ENCODE measurements at places on chromosomes 3 and 15. TPM values are rescaled to one million over a fixed set of nuclear protein-coding genes. Genes with fewer than 3 reads are reported as not detected.

The CDCP1 gene
- 0.30 TPM for total RNA-seq

The TMEM40 gene
- total RNA-seq: 2.8 TPM

The FANCD2OS gene
- total RNA-seq: not detected

The SLC22A13 gene
- not detected for total RNA-seq

The FSTL1 gene
- 186 TPM for total RNA-seq

The PLA2G4F gene
- 5.2 TPM for total RNA-seq

The TICRR gene
- 0.12 TPM for total RNA-seq

The THPO gene
- 0.37 TPM for total RNA-seq

The ATP13A5 gene
- not detected for total RNA-seq

The GOLGA6D gene
- total RNA-seq: not detected

GRCh38 chr3:162391301-162391700, 894.7 kb downstream of the OTOL1 start:
- DNase-seq: no peak

DNA sequence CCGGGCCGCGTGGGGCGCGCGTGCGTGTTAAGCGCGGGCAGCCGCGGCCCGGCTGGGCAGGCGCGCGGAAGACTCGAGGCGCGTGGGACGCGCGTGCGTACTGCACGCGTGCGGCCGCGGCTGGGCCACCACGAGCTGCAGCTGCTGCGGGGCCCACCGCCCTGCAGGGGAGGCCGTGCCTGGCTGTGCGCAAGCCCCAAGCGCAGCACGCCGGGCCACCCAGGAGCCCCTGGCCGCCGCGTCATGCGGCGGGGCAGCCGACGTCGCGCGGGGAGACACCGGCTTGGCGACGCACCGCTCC, 590 bp upstream of the TRIM71 start:
- no peak for DNase-seq

- DNase-seq: no peak
These were observed 183.5 kb upstream of the PRICKLE2 start for GRCh38 chr3:64408770-64409169.

- DNase-seq: peak; percentile 30
These were observed 179.3 kb downstream of the POTEB3 start for GRCh38 chr15:21260966-21261395.

DNA sequence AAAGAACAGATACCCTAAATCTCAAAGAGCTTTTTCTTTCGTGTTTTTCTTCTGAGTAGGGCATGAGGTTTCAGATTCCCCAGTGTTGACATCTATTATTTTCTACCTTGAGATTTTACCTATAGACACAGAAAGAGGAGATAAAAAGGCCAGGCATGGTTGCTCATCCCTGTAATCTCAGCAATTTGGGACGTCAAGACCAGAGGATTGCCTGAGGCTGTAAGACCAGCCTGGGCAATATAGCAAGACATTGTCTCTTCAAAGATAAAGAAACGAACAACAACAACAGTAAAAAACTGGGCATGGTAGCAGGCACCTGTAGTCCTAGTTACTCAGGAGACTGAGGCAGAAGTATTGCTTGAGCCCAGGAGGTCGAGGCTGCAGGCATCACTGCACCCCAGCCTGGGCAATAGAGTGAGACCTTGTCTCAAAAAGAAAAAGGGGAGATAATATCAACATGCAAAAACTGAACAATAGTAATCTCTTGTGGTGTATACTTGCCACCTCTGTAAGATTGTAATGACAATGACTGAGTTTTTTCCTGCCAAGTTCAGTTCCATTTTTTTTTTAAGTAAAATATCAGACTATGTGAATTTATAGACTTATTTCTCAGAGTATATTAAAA, 71.3 kb downstream of the MBNL1 start:
- DNase-seq: no peak

DNA sequence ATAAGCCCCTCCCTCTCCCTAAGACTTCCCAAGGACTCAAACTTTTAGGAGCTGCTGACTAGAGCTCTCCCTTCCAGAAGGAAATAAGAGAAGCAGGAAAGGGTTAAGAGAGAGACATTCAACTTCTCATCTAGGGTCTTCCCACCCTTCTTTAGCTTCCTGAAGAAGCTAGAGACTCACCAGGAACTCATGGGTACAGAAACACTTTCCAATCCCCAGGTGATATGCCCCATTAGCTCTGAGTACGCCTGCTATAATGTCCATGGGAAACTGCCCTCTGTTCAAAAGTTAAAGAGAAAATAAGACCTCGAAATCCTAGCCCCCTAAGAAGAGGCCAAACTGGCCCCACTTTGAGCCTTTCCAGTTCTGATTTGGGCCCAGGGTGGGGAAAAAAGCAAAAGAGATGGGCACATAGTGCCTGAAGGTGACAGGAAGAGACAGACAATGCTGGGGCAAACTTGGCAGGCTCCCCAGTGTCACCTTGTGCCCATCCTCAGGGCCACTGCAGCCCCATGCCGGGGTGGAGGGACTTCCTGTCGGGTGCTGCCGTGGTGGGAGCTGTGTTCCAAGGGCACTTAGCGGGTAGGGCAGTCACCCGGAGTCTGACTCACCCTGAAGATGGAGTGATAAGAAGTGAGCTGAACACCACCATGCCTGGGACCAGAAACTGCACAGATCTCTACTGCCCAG, 29.5 kb downstream of the CCDC12 start:
- DNase-seq: peak; percentile 59

GRCh38 chr3:134471521-134472193, 14.1 kb downstream of the ANAPC13 start:
- no peak for DNase-seq

GRCh38 chr3:97910931-97911351, 61.3 kb downstream of the RIOX2 start:
- peak; percentile 24 for DNase-seq

DNA sequence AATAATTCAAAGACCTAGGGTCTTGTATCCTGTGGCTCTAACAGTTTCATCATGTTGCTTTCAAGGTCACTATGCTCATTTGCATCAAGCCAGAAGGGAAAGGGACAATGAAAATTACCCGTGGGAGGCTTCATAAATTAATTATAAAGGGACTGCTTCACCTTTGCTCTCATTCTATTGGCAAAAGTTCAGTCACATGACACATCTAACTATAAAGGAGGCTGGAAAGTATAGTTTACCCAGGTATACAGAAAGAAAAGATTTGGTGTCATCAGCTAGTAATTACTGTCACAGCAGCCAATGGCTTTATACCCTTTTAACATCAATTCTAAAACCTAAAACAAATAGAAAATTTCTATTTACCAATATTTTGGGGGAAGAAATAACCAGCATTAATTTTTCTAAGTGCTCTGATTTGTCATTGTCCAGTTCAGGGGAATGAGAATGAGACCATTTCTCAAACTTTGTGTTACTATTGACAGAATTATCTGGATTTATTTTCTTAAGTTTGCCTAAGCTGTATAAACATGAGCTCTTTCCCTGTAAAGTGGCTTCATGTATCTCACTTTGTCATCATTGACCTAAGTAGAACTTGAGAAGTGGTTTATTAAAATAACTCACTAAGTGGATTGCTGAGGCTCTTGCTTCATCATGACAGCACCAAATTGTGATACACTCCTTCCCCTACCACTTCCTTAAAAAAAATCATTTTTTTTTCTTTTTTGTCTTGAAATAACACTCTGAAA, 257.7 kb upstream of the PEX5L start:
- DNase-seq: no peak

GRCh38 chr15:90305932-90306331, 40.5 kb downstream of the NGRN start:
- DNase-seq: no peak

GRCh38 chr15:29636140-29636539, 186.1 kb downstream of the TJP1 start:
- no peak for DNase-seq

DNA sequence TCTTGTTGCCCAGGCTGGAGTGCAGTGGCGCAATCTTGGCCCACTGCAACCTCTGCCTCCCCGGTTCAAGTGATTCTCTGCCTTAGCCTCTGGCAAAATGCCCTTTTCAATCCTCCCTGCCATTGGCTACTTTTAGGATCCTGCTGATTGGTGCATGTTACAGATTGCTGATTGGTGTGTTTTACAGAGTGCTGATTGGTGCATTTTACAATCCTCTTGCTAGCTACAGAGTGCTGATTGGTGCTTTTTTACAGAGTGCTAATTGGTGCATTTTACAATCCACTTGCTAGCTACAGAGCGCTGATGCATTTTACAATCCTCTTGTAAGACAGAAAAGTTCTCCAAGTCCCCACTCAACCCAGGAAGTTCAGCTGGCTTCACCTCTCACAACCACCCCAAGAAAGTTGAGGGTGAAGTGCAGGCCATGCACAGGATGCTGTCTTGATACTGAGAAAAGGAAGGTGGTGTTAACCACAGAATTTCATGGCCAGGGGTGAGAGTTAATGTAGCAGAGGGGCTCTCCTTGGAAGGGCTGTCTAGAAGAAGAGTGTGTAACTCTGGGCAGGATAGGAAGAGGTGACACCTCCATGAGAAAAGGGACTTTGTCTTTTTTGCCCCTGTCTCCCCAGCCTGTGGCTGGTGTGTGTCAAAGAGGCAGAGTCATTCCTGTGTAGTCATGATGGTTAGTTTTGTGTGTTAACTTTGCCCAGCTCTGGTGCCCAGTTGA, 145.9 kb downstream of the APBA2 start:
- no peak for DNase-seq

- DNase-seq: no peak
These were observed 105.9 kb downstream of the TPRG1 start for GRCh38 chr3:189277711-189278110.

DNA sequence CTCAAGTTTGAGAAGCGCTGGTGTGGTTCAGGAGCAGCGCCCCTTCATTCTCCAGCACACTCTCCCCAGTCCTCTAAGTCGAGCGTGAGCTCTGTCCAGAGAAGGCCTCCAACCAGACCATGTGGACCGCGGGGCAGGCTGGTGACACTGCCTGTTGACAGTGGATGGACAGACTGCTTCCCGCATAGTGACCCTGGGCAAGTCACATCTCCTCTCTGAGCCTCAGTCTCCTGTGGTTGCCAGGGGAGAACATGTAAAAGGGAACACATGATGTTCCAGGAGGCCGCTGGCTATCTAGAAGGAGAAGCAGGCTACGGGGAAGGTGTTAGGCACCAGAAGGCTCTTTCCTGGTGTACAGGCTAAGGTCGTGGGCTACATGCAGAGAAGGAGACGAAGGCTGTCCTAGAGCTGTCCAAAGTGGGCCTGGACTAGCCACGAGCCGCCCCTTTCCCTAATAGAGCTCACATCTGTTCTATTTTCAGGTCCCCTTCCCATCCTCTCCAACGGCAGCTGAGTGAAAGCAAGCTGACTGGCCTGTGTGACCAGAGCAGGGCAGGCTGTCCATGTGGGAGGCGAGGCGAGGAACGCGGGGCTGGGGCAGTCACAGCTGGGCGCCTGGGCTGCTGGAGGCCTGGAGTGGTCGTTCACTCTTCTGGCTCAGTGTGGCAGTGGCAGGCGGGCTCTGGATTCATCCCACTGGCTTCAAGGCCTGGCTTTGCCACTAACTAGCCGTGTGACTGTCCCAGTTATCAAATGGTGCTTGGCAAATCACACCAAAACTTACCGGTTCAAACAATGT, 11.1 kb downstream of the ISG20 start:
- DNase-seq: no peak

GRCh38 chr3:151296226-151296625, 17.9 kb upstream of the P2RY14 start:
- no peak for DNase-seq

DNA sequence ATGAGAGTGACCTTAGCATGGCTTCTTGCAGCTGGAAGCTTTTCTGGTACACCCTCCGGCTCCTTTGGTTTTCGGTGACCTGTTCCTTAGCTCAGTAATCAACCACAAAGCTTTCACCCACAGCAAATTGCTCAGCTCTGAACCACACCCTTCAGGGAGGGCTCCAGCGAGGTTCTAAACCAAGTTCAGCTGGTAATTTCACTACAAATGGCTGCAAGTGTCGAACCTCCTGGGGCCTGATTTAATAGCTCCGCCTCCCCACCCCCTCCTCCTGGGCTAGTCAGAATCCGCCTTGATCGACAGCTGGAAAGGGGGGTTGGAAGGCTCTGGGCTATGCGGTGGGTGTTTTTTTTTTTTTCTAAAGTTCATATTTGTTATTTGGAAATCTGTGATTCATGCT, 150.9 kb upstream of the MCTP2 start:
- DNase-seq: peak; percentile 64

DNA sequence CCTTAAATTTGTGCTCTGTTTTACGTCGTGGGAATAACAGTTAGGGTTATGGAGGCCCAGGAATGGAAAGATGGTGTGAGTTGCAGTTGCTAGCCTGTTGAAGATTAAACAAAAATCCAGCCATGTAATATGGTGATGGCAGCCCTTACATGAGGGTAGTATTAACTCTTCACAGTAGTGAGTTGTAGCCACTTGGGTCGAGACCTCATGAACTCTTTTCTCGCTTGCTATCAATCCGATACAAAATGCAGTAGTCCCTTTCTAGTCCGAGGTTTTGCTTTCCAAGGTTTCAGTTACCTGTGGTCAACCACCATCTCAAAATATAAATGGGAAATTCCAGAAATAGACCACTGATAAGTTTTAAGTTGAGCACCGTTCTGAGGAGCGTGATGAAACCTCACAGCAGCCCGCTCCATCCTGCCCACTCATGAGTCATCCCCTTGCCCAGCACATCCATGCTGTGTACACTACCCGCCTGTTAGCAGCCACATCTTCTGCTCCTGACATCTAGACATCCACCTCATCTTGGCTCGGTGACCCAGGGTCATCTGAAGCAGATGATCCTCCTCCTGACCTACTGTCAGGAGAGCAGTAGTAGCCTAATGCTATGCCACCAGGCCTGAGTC, 177.9 kb downstream of the CDIN1 start:
- no peak for DNase-seq

GRCh38 chr3:146152834-146153233, 8.2 kb downstream of the PLOD2 start:
- peak; percentile 31 for DNase-seq

GRCh38 chr3:62525281-62525680, 151.9 kb upstream of the FEZF2 start:
- no peak for DNase-seq

DNA sequence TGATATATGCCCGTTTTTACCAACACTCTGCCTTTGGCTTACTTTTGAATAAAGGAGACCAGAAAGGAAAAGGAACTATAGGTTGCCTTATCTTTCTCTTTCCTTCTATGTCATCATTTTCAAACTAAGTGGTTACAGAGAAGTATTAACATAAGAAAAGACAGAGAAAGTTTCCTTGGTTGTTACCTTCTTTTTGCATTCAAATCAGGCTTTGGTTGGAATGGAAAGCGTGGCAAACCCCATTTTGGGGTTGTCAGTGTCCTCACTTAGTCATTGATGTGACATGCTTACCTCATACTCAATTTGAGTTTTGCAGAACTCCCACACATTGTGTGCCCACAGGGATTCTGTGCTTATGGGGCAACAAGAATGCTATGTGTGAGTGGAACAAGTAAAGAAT, 3.7 kb upstream of the THRB start:
- no peak for DNase-seq

- DNase-seq: no peak
These were observed 144.1 kb upstream of the UBE3A start for GRCh38 chr15:25582886-25583285.

DNA sequence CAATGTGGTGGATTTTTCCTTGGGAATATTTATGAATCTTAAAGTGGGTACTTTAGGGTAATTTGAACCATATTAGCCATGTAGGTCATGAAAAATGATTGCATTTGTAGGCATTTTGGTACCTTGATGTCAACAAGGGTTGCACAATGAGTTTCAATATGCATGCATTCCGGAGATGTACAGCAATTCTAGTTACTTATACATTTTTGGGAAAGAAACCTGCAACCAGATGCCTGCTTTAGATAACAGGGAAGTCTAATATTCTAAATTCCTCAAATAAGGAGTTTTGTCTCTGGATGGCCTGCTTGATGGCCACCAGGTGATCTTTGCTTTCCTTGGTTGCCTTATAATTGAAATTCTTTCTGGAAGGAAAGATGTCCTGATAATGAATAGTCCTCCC, 240.5 kb upstream of the SETMAR start:
- no peak for DNase-seq

GRCh38 chr3:177307826-177308225, 110.5 kb upstream of the TBL1XR1 start:
- DNase-seq: no peak

All from left ventricle myocardium superior (tissue), 1 donor.